ENCODE measurements at places on chromosomes 1 and 21.

- DNase-seq = peak; percentile 34
These were observed 52.2 kb downstream of the KCND3 start for GRCh38 chr1:111937147-111937725.

GRCh38 chr1:202023001-202023433, 12.6 kb downstream of the ELF3 start:
- DNase-seq = peak; percentile 39

- no peak for DNase-seq
These were observed 178.1 kb upstream of the RUNX1 start for GRCh38 chr21:35226968-35227744.

- no peak for DNase-seq
These were observed 25.9 kb downstream of the PCNX2 start for GRCh38 chr1:233269656-233270055.

DNA sequence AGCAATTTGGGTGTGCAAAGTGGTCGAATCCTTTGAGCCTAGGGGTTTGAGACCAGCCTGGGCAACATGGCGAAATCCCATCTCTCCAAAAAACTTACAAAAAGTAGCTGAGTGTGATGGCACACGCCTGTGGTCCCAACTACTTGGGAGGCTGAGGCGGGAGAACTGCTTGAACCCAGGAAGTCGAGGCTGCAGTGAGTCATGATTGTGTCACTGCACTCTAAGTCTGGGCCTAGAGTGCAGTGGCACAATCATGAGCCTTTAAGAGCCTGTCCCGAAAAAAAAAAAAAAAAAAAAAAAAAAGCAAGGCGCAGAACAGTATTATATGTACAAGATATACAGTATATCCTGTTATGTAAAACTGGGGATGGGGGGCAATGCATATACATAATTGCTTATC, 25.1 kb upstream of the HTR1D start:
- peak; percentile 51 for DNase-seq

DNA sequence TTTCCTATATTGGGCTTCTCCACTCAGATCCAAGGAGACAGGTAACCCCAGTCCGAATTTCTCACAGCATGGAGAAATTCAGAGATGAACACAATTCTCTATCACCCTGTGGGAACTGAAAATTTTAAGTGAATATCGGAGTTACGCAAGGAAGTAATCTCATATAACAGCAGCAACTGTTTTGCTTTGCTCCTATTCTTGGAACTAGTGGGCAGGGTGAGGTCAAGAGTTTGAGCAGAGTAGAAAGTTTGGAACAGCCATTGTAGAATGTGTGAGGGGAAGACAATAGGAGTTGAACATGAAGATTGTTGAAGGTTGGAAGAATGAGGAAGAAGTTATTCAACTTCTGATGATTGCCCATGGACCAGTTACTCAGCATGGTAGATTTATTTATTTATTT, 24.3 kb upstream of the SLC35D1 start:
- DNase-seq = no peak

- peak; percentile 83 for DNase-seq
These were observed 85.9 kb upstream of the SIM2 start for GRCh38 chr21:36613059-36613458.

DNA sequence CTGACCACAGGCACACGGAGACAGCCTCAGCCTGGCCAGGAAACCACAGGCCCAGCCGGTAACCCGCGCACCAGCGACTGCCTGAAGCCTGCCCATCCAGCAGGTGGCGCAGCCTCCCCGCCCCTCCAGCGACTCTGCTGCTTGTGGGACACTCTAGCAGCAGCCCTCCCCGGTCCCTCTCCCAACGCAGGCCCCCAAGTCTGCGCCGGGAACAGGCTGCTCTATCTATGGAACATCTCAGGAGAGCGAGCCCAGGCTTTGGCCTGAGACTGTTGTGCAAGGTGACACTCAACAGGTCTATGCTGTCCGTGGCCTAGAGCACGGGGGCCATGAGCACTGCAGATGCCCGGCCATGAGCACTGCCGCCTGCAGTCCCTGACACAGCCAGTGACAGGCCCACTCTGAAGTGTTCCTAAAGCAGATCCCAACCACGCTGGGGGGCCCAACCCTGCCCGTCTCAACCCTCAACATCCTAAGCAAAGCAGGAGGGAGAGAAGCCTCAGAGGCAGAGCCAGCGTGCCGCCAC, 28.4 kb downstream of the WDR4 start:
- peak; percentile 31 for DNase-seq

- DNase-seq = no peak
These were observed 73.7 kb downstream of the TOMM20 start for GRCh38 chr1:235054936-235055335.

DNA sequence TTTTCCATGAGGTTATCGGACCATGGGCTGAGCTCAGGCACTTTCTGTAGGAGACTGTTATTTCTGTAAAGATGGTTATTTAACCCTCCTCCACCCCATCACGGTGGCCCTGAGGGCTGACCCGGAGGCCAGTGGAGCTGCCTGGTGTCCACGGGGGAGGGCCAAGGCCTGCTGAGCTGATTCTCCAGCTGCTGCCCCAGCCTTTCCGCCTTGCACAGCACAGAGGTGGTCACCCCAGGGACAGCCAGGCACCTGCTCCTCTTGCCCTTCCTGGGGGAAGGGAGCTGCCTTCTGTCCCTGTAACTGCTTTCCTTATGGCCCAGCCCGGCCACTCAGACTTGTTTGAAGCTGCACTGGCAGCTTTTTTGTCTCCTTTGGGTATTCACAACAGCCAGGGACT, 2.6 kb upstream of the CCDC28B start:
- no peak for DNase-seq

DNA sequence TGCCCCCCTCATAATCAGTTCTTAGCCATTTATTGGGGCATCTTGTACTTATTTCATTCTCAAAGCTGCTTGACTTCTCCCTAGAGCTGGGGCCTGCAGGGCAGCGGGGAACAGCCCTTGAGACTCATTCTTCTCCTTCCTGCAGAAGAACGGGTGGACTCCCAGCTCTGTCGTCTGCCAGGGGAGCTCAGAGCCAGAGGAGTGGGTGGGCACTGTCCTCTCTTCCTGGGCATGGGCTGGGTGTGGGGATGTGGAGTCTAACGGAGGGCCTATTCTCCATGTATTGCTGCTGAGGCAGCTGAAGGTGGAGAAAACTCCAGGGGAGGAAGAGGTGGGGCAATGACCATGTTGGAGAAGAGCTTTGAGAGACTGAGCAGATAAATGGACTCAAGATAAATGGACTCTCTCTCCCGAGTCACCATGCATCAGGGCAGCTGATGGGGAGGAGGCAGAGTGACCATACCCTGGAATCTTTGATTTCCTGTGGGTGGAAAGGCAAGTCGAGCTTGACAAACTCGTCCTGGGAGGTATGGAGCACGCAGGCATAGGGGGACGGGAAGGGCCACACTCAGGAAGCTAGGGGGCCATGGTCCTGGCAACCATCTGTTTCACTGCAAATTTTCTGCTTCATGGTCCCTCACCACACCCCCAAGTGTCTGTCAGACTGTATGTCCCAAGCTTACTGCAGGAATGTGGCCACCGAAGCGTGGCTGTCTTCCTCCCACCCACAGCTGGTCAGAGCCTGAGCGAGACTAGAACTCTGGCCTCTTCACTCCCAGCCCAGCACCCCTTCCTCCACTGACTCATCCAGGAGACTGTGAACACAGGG, 56.9 kb upstream of the ATP2B4 start:
- peak; percentile 77 for DNase-seq

GRCh38 chr1:32068957-32069588, 3.7 kb upstream of the TMEM39B start:
- DNase-seq = peak; percentile 30

DNA sequence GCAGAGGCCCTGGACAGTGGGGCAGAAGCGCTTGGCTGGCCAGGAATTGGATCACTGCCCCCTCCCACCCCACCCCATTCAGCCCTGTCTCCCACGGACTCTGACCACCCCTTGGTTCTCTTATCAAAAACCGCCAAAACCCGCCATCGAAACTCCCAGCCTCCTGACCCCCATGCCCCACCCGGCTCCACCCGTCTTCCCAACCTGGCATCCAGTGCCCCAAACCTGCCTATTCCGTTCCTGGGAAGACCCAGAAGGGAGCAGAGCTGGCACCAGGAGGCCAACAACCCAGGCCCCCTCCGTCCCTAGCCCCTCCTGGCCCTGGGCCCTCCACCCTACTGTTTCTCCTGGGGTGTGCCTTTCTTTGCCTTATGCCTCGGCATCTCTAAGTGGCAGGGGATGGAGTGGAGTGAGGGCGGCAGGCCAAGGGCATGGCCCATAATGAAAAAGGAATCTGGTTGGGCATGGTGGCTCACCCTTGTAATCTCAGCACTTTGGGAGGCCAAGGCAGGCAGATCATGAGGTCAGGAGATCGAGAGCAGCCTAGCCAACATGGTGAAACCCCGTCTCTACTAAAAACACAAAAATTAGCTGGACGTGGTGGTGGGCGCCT, 16.5 kb upstream of the EPHA2 start:
- DNase-seq = no peak

DNA sequence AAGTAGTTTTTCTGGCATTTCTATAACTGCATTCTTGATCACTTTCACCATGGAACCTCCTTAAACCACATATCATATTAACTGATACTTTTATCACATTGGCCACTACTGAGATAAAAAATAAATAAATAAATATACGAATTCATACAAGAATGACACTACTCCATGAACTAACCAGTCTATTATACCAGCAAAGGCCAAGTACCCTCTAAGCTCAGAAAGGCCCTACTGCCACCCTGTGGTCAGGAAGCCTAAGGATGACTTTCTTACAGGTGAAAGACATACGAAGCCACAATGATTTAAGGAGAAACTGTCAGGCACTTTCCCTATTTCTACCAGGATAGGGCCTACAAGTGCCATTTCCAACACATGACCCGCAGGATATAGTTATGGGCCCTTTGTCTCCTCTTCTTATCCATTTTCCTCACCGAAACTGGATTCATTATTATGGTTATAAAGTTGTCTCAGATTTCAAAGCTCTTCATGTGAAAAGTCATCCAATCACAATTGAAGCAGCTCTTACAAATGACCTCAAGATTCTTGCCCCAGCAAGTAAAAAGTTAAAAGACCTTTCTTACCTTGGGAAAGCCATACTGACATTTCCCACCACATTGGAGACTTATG, 23.9 kb downstream of the DNAJC8 start:
- DNase-seq = peak; percentile 47

DNA sequence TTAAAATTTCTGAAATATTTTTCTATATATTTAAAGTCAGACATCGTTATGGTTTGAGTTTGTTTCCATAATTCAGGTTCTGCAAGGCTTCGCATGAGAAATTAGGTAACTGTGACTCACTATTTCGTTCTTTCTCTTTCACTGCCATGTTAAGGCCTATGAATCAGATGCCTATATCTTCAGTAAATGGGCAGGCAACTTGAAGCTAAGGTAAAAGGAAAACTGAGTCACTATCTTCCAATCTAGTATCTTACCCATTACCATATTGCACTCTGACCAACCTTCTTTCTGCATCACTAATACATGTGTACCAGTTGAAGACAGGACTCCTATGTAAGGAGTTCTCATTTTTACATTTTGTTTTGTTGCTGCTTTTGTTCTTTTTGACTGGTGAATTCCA, 37.8 kb downstream of the PYHIN1 start:
- no peak for DNase-seq

DNA sequence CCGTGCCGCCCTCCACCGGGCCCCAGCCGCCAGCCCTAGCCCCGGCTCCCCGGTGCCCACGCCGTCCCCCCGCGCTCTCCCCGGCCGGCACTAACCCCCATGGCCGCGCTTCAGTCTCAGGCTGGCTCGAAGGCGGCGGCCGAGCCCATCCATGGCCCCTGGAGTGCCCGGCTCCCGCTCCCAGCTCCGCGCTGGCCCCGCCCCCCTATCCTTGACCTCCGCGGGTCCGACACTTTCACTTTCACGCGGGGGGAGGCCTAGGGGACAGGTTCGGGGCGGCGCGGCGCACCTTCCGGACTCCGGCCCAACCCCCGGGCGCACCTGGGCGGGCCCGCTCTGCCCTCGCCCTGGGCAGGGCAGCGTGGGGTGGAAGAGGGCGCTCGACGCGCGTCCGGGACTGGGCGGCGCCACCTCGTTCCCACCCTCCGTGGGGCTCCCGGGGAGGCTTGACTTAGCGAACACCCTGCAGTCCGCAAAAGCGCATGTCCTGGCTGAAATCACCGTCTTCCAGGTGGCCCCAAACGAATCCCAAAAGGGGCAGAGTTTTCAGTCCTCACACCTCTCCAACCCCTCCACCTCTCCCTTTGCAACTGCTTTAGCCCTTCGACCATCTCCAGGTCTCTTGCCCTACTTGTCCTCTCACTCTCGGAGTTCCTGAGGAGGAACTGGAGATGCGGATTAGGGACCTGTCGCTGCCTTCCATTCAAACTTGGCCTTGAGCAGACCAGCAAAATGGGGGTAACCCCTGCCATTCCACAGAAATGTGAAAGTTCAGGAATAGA, 3.9 kb upstream of the DENND2D start:
- DNase-seq = peak; percentile 57

GRCh38 chr1:241641773-241642592, 1.8 kb upstream of the CHML start:
- DNase-seq = no peak

- no peak for DNase-seq
These were observed 75.8 kb upstream of the WNT4 start for GRCh38 chr1:22218618-22219250.

DNA sequence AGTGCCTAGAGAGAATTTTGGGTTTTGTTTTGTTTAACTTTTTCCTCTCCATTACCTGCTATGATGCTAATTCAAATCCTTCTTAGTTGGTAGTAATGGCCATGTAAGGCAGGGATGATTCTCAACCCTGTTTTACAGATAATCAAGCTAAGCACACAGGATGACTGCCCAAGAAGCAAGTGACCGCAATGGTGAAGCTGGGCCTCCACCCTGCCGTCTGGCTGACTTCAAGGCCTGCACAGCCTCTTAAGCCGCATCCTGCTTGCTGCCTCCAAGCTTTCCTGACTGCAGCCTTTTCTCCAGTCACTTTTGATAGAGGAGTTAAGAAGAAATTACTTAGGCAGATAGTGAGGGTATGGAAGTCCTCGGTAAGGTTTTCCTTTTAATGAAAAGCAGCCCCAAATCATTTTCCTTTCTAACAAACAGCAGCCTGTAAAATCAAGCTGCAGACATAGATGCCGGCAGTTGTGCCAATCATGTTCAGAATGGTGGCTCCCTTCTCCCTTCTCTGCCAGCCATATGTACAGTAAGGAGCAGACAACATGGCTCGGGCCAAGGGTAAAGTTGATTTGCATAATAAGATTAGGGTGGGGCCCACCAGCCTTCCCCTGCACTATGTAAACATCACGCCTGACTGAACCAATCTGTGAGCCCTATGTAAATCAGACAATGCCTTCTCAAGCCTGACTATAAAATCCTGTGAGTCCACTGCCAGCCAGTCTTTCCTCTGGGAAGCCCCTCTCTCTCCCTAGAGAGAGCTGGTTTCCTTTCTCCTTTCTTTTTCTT, 8.8 kb upstream of the CTBS start:
- peak; percentile 82 for DNase-seq

DNA sequence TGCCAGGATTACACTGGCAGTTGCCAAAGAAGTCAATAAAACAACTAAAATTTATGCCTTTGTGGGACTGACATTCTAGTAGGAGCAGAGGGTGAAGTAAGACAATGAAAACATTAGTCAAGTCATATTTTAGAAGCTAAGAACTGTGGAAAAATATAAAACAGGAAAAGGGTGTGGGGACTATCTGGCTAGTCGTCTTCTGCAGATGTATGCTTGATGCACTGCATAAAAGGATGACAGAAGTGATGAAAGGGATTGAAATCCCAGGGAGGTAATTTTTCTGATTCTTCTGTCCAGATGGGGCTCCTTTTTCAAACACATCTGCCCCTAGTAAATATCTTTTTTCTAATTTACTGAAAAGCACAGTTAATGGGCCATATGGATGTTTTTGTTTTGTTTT, 706.3 kb downstream of the ADGRL2 start:
- no peak for DNase-seq

- no peak for DNase-seq
These were observed 109.8 kb downstream of the ROR1 start for GRCh38 chr1:63883494-63884235.
